ENCODE measurements at places on chromosomes 16 and 17. TPM values are rescaled to one million over a fixed set of nuclear protein-coding genes. Genes with fewer than 3 reads are reported as not detected.

KCNAB3 gene
- total RNA-seq, result 0.61 TPM

CDH1 gene
- 79.4 TPM for total RNA-seq

GRCh38 chr16:87560428-87561199 is 41.7 kb upstream of the JPH3 start:
- DNase-seq, result no peak

GRCh38 chr16:17984810-17985209 is 351.7 kb downstream of the NPIPA8 start:
- no peak for DNase-seq

DNA sequence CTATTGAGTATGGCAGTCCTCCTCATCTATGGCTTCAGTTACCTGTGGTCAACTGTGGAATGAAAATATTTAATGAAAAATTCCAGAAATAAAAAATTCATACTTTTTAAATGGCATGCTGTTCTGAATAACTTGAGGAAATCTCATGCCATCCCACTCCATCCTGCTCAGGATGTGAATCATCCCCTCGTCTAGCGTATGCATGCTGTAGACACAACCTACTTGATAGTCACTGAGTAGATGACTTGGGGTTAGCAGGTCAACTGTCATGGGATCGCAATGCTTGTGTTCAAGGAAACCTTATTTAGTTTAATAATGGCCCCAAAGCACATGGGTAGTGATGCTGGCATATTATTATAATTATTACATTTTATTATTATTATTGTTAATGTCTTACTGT is 4.8 kb upstream of the VAC14 start:
- DNase-seq, result no peak

DNA sequence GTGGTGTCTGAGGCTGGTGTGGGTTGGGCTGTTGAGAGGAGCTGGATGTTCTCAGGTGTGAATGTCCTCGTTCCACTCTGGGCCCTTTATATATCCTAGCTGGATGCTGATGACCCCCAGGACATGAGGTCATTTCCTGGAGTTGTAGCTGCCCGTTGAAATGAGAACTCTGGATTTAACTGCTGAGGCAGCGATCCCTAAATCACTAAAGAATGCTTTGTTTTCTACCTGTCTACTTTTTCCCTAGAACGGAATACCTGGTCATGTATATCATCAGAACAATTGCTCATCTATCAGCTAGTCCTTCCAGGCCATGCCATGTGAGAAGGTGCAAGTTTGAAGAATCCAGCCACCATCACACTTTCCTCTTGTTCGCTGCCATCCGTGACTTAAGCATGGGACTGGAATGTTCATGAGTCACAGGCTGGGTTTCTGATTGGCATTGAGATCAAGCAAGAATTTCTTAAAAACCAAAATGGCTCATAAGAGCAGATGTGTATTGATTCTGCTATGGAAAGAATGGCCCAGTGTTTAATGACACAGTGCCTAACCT is at the start of gene KRTAP2-3:
TSS of gene KRTAP2-3 (minus strand) at position 63 of the 553 bp plus-strand sequence. CDS start 64 bp downstream, outside the sequence.
- DNase-seq, result no peak

- no peak for DNase-seq
These were observed 69.1 kb upstream of the BRD7 start for GRCh38 chr16:50437769-50438437.

- DNase-seq, result peak; percentile 91
These were observed 658 bp downstream of the TNFRSF12A start for GRCh38 chr16:3020604-3021448.

GRCh38 chr16:56093055-56093454 is 98.2 kb upstream of the GNAO1 start:
- no peak for DNase-seq

ARHGAP44 gene
- 0.70 TPM for total RNA-seq

DNA sequence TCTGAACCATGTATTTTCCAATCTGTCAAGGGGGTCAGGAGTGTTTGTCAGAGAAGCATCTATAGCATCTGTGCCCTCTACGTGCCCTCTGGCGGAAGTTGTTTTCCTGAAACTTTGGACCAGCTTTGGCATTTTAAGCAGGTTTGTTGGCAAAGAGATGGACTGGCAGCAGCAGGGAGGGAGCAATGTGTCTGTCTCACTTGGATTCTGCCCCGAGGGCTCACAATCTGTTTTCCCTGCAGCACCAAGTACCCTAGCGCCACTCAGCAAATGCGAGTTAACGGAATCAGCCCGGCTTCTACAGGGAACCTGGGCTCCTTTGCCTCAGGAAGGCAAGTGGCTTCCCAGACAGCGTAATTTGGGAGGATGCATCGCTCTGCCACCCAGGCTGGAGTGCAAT is 17.4 kb downstream of the DUSP14 start:
- peak; percentile 63 for DNase-seq

OR1F1 gene
- total RNA-seq, result not detected

GRCh38 chr17:77864234-77865111 is 94.0 kb upstream of the TNRC6C start:
- DNase-seq, result peak; percentile 37

- DNase-seq, result no peak
These were observed 775 bp downstream of the SPIRE2 start for GRCh38 chr16:89828870-89829629.

GRCh38 chr16:53922067-53922806 is 218.3 kb downstream of the FTO start:
- no peak for DNase-seq

NKD1 gene
- 1.9 TPM for total RNA-seq

GRCh38 chr17:49545007-49545660 is 30.5 kb upstream of the NXPH3 start:
- no peak for DNase-seq

GRCh38 chr17:21029036-21029435 is 13.8 kb downstream of the USP22 start:
- DNase-seq, result no peak

TNK1 gene
- 5.1 TPM for total RNA-seq

Measured in right lobe of liver (tissue), 6 donors.